ENCODE measurements at places on chromosomes 3 and 15.

- no peak for DNase-seq
These were observed 156.7 kb downstream of the CACNA2D3 start for GRCh38 chr3:54279005-54279583.

GRCh38 chr3:72485641-72486040, 362.6 kb downstream of the SHQ1 start:
- no peak for DNase-seq

- DNase-seq = no peak
These were observed 98.2 kb downstream of the FBN1 start for GRCh38 chr15:48547286-48547685.

- DNase-seq = no peak
These were observed 45.3 kb downstream of the ILDR1 start for GRCh38 chr3:121976727-121977126.

GRCh38 chr3:39980058-39980457, 170.6 kb downstream of the MYRIP start:
- no peak for DNase-seq

DNA sequence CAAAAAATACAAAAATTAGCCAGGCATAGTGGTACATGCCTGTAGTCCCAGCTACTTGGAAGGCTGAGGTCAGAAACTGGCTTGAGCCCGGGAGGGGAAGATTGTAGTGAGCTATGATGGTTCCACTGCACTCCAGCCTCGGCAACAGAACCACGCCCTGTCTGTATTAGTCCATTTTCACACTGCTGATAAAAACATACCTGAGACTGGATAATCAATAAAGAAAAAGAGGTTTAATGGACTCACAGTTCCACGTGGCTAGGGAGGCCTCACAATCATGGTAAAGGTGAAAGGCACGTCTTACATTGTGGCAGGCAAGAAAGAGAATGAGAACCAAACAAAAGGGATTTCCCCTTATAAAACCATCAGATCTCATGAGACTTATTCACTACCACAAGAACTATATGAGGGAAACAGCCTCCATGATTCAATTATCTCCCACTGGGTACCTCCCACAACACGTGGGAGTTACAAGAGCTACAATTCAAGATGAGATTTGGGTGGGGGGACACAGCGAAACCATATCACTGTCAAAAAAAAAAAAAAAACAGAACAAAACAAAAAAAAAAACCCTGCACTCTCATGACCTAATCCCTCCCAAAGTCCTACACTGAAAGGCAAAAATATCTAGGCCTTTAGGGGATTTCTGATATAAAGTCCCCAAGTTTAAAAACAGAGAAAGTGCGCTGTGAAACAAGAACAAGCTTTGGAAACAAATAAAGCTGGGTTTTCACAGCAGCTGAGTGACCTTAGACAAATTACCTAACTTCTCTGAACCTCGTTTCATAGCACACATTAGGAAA, 224.7 kb downstream of the IGSF11 start:
- DNase-seq = no peak

DNA sequence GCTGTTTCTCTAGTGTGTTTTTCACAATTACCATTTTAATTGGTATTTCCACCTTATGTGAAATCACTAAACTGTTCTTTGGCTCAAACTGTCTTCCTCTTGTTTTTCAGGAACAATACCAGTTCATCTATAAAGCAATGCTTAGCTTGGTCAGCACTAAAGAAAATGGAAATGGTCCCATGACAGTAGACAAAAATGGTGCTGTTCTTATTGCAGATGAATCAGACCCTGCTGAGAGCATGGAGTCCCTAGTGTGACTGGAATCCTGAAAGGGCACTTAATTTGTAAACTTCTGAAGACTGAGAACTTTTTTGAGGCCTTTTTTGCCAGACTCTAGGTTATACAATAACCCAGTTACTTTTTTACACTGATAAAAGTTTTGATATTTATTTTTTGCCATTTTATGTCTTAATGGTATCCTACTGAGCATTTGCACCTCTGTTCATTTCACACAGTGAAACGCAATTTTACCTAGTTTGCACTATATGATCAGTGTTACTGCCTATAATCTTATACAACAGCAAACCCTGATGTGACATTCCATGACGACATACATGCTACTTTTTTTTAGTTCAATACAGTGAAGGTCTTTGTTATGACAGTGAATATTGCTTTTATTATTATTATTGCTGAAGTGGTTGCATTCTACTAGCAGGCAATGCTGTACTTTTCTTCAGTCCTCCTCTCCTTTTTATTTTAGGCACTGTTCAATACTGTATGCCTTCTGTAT, 80.1 kb downstream of the FEZF2 start:
- DNase-seq = no peak

- no peak for DNase-seq
These were observed 6.0 kb downstream of the PHLDB2 start for GRCh38 chr3:111864821-111865656.

DNA sequence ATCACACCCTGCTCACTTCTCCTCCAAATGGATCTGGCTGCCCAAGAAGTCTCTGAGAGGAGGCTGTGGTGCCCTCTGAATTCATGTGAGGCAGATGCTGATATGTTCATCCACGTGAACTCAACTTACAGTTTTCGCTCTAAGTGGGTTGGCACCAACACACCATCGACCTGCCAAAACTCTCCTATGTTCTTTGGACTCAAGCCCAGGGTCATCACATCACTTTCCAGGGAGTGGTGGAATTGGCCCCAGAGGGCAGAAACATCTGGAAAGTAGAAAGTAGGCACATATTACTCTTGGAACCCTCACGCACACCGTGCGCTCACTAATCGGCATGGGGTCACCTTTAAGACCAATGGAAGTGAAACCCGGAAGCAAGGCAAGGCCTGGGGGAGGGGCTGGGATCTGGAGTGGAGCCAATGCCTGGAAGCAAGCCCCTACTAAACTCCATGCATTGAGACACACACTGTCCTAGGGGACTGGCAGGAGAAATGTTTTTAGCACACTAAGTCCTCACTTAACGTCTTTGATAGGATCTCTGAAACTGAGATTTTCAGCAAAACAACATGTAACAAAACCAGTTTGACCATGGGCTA, 41.4 kb downstream of the SSUH2 start:
- no peak for DNase-seq

GRCh38 chr3:71602256-71602655, 18.7 kb upstream of the FOXP1 start:
- DNase-seq = no peak

- DNase-seq = no peak
These were observed 420.7 kb downstream of the ZNF385D start for GRCh38 chr3:21330293-21330692.

DNA sequence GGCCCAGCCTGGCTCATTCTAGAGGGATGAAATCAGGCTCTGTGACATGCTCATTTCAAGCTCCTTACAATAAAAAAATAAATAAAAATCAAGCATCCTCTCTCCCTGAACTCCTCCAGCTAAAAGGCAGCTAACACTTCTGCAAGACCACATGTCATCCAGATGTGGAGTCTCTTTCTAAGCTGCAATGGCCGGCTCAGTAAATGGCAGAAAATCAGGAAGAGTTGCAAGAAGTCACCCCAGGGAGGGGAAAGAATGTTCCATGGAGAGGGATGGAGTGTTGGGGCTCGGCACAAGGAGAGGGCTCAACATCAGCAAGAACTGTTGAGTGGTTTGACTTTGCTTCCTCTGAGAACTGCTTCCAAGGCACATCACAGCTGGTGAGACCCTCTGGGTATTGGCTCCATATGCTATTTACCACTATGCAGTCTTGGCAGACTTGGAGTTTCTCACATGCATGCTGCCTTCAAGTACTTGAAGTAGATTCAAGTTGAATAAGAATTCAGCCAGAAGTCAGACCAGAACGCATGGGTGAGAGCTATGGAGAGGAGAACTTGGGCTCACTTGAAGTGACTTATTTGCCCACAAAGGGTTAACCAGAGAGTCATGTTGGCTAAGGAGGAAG, 689.0 kb downstream of the NTRK3 start:
- no peak for DNase-seq

DNA sequence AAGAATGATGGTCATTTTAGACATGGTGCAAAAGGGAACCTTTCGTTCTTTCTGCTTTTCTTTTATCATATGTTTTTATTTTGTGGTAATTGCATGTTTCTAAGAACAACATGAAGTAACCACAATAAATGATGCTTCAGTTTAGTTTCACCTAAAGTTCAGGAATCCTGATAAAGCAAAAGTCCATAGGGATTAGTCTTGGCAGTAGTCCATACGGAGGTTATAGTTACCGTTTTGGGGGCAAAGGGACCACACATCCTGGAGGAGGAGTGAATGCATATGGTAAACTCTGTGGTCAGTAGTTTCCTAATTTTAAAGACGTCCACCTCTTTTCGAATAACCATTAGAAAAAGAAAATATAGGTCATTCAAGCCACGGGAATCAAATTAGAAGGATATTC, 141.5 kb downstream of the MCTP2 start:
- no peak for DNase-seq

DNA sequence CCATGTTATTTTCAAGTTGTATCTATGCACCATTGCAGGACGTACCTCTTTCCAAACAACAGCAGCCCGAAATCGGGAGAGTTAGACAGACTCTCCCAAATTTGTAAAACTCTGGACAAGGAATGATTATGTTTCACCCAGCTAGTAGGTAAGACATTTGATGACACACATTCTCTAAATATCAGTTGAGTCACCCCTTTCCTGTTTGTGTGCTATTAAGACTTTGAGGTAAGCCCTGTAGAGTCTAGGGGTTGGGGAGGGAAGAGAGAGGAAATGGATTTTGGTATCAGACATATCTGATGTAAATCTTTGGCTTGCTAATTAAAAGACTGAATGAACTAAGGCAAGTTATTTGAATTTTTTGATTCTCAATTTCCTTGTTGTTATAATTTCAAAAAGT, 999.0 kb downstream of the TUSC7 start:
- no peak for DNase-seq

- no peak for DNase-seq
These were observed 120.8 kb downstream of the CLASP2 start for GRCh38 chr3:33597257-33597689.

GRCh38 chr3:133301194-133301593, 98.7 kb upstream of the BFSP2 start:
- DNase-seq = no peak

GRCh38 chr3:133113526-133113925, 75.3 kb downstream of the TMEM108 start:
- no peak for DNase-seq

DNA sequence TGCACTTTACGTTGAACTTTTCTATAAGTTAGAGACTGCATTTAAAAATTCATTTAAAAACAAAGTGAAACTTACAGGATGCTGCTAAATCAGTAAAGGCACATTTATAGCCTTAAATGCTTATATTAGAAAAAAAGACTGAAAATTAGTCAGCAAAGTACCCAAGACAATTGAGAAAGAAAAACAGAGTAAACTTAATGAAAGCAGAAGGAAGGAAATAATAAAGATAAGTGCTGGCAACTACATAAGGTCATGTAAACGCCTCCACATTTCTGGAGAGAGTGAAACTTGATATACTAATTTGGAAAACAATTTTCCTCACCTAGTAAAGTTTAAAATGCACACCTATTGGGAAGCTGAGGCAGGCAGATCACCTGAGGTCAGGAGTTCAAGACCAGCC, 58.2 kb upstream of the ACAN start:
- no peak for DNase-seq

GRCh38 chr3:107555359-107555758, 32.6 kb downstream of the BBX start:
- DNase-seq = no peak

DNA sequence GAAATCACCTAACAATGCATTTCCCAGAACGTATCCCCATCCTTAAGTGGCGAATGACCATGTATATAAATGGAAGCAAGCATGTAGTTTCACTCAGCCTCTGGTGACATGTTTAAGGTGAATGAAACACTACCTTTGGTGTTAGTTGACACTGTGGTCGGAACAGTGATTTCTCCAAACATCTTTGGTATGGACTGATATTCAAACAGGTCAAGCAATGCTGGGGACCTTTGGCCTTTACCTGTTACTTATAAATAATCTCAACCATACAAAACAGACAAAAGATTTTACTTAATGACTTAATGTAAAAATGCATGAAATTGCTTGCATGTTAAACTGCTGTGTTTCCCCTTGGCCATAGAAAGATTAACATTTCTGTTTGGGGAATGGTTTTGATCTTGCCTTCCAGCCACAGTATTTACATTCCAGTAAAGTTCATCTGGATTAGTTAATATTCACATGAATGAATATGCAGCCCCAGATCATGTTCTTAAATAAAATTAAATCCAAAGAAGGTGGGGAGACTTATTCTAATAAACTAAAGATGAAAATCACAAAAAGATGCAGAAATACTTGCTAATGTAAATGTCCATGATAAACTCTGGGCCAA, 74.4 kb upstream of the HES1 start:
- no peak for DNase-seq

- no peak for DNase-seq
These were observed 58.1 kb upstream of the POMGNT2 start for GRCh38 chr3:43163895-43164493.

DNA sequence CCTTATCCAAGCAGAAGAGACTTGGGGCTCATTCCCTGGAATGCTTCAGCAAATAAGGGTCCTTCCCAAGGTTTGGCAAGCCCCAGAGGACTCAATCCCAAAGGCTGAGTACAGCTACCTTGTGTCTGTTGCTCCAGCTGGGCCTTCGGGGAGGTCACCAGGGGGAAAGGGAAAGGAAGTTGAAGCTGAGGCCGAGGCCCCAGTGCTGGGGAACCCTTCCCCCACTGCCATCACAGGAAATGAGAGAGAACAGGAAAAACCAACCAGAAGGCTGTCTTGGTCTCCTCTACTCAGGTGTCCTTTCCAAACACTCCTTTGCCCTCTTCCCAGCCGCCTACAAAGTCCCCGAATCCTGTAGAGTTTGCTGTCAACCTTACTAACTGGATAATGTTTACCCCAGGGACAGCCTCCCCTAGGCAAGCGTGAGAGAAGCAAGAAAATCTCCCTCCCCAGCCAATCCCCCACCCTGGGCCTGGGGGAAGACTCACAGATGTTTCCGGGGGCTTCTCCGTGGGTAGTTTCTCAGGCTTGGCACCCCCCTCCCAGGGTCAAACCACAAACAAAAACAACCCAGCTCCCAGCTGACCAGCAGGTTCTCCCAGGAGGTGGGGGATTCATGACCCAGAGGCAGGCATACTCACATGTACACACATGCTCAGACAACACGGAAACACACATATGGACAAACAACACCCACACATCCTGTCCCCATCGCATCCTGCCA, 5.5 kb downstream of the CSRNP1 start:
- DNase-seq = no peak

GRCh38 chr3:120416868-120417267, 33.9 kb downstream of the FSTL1 start:
- no peak for DNase-seq

- DNase-seq = no peak
These were observed 41.2 kb upstream of the PIAS1 start for GRCh38 chr15:68012911-68013310.

- no peak for DNase-seq
These were observed 278.6 kb downstream of the UBE2E2 start for GRCh38 chr3:23481616-23482278.

- no peak for DNase-seq
These were observed 118.6 kb upstream of the PRR20G start for GRCh38 chr3:127406309-127407025.

GRCh38 chr3:2099028-2099671, 484 bp downstream of the CNTN4 start:
- no peak for DNase-seq

GRCh38 chr3:164476631-164477030, 601.7 kb downstream of the SI start:
- no peak for DNase-seq

Data from T follicular helper cell (primary cell).